Nucleus accumbens (tissue), 56 donors: ENCODE measurements at places on chromosomes 2 and 18.

DNA sequence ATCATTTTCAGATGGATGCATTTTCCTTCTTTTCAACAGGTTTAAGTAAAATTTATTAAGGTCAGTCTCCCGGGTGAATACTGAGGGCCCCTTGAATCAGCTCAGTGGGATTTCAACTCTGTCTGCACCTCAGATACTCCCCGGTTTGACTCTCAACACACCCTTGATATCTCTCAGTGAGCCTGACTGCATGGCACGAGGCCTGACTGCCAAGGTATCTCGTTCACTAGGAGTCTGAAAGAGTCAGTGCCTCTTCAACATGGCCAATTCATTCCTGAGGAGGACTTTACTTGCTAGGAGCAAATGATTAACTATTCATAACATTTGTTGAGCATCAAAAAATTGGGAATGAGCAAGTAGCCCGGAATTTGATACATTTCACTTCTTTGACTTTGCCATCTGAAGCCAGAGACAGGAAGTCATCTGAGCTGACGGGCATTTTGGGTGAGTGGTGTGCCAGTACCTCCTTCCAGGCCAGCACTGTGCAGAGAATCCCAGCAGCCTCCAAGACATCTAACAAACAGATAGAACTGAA is 81.0 kb downstream of the VAPA start:
- no peak for DNase-seq

DNA sequence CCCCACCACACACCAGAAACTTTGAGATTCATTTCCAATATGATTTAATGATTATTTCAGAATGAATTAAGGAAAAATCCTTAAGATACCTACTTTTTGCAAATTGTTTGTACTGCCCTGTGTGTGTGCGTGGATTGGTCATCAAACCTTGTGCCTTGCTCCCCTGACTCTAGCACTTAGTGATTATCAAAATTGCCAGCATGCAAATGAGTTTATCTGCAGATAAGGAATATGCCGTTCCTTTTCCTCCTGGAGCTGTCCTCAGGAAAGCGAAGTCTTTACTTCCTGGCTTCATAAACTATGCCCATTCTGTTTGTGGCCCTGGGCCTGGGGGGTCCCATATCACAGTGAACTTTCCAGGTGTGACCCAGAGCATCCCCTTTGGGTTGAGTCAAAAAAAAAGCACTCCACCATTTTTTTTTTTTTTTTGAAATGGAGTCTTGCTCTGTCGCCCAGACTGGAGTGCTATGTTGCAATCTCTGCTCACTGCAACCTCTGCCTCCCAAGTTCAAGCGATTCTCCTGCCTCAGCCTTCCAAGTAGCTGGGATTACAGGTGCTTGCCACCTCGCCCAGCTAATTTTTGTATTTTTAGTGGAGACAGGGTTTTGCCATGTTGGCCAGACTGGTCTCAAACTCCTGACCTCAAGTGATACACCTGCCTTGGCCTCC is 11.4 kb downstream of the CHMP1B start:
- DNase-seq, result no peak

GRCh38 chr2:138013639-138014038 is 49.4 kb downstream of the HNMT start:
- DNase-seq, result no peak

GRCh38 chr2:223601018-223601417 is 1.1 kb downstream of the SCG2 start:
- no peak for DNase-seq

- no peak for DNase-seq
These were observed 70.3 kb upstream of the HAAO start for GRCh38 chr2:42862669-42863185.

- DNase-seq, result no peak
These were observed 376 bp downstream of the NDUFA10 start for GRCh38 chr2:240024766-240025165.

GRCh38 chr2:28801726-28802125 is 8.9 kb upstream of the SPDYA start:
- no peak for DNase-seq
